Cortex of kidney (tissue), 1 donor: ENCODE measurements at places on chromosomes 12 and 14.

DNA sequence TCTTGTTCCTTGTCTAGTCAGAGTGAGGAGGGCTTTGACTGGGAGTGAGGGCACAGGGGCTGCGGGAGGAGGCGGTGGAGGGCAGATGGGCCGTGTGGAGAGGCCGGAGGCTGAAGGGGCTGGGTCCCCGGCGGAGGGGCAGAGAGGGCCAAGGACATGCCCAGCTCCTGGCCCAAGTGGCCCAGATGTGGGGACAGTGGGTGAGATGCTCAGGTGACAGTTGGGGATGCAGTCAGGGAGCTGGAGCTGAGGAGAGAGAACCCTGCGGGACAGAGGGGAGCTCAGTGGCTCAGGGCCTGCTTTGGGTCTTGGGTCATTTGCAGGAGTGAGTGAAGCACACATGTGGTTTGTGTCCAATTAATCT lies 26.5 kb upstream of the PLD4 start:
- DNase-seq: no peak

GRCh38 chr14:76830556-76830955 lies 4.3 kb downstream of the LRRC74A start:
- no peak for DNase-seq

- no peak for DNase-seq
Measured at GRCh38 chr14:84468153-84468552, 1061.8 kb upstream of the FLRT2 start.

DNA sequence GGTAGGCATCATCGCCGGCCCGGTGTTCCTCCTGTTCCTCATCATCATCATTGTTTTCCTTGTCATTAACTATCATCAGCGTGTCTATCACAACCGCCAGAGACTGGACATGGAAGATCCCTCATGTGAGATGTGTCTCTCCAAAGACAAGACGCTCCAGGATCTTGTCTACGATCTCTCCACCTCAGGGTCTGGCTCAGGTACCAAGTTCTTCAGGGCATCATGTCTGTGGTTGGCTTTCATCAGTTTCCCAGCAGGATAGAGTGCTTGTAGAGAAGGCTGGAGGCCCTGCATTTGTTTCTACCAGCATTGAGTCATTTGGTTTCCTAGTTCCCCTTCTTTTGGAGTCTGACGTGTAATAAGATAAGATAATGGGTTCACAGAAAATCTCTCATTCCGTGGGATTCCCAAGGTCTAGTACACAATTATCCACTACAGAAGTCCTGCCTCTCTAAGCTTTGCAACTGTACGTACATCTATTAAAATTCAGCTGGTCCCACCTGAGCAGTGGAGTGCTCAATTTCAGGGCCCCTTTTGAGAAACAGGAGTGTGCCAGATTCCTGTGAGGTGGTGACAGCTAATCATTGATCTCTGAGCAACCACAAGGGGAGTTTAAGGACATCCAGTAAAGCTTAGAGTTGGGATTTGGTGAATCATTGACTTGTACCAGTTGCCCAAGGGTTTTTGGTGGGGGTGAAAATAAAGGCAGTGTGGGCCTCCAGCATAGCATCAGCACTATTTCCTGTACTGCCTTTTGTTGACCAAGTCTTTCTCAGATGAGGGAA lies 25.1 kb downstream of the ACVR1B start:
- DNase-seq: no peak

DNA sequence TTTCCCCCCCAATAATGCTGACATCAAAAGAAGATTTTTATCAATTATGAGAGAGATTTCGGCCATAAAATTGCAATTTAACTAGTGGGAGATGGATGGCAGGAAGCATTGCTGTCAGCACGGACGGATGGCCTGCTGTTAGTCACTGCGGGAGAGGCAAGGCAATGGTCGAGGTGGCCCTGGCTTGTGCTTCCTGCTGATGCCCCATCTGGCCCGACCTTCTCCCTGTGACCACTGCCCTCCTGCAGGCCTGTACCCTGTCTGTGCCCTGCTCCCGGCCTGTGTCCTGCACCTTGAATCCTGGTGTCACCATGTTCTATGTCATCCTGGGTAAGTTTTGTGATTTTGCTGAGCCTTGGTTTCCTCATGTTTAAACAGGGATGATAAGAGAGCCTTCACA lies 67.6 kb downstream of the ADCK1 start:
- no peak for DNase-seq

DNA sequence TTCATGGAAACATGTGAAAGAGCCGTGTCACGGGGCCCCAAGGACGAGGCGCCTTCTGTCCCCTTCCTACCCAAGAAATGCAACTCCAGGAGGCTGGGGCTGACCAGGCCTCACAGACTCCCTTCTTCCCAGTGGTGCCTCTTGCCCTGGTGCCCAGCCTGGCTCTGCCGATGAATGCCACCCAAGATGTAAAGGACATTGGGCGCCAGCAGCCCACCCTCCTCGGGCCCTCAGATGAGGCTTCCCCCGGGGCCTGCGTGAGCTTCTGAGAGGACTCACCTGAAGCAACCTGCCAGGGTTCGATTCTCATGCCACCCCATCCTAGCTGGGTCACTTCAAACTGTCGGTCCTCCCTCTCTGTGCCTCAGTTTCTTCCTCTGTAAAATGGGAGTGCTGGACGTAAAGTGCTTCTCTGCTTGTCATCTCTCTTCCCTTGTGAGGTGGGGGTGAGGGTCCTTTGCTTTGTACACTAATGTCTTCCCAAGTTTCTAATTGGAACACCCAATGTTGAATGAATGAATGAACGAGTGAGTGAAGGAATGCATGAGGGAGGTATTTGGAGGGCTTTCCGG lies 10.8 kb downstream of the FAM222A start:
- DNase-seq: no peak
